ENCODE measurements at places on chromosomes 11 and 22.

GRCh38 chr11:44493383-44493782 is 72.1 kb upstream of the CD82 start:
- no peak for DNase-seq

DNA sequence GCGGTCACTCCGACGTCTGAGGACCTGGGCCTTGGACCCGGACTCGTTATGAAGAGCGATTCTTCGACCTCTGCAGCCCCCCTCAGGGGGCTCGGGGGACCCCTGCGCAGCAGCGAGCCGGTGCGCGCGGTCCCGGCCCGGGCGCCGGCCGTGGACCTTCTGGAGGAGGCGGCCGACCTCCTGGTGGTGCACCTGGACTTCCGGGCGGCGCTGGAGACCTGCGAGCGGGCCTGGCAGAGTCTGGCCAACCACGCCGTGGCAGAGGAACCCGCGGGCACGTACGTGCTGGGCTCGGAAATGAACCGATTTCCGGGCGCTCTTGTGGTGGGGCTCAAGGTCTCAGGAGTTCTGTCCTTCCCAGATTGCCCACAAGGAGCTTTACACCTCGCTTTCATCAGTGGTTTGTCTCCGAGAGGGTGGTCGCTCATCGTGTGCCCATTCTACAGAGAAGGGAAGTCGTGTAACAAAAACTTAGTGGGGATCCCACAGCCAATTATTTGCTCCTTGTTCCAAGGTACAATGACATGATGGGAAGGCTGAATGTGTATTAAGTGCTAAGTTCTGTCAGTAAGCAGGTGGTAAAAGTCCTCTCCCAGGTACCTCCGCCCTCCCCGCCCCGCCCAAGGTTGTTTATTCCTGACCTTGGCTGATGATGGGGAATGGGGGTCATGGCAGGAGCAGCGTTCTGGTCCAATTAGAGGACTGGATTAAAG is 695 bp downstream of the PEX26 start:
- DNase-seq: peak; percentile 64

- DNase-seq: peak; percentile 48
These were observed 41.2 kb downstream of the IGLL5 start for GRCh38 chr22:22928666-22929380.

DNA sequence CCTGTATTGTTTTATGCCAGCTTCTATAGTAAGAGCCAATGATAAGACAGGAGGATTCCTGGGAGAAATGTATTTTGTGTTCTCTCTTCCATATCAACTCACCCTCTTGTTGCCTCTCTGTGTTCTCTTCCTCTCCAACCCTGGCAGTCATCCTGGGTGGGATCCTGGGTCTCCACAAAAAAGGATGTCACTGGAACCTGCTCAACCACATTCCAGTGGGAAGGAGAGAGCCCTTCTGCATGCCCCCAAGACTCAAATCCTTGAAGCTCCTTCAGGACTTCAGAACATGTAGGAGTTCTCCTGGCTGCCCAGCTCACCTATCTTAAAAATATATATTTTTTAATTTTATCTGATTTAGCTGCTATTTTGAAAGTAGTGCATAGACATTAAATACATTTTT is 26.1 kb downstream of the APOL6 start:
- DNase-seq: no peak

DNA sequence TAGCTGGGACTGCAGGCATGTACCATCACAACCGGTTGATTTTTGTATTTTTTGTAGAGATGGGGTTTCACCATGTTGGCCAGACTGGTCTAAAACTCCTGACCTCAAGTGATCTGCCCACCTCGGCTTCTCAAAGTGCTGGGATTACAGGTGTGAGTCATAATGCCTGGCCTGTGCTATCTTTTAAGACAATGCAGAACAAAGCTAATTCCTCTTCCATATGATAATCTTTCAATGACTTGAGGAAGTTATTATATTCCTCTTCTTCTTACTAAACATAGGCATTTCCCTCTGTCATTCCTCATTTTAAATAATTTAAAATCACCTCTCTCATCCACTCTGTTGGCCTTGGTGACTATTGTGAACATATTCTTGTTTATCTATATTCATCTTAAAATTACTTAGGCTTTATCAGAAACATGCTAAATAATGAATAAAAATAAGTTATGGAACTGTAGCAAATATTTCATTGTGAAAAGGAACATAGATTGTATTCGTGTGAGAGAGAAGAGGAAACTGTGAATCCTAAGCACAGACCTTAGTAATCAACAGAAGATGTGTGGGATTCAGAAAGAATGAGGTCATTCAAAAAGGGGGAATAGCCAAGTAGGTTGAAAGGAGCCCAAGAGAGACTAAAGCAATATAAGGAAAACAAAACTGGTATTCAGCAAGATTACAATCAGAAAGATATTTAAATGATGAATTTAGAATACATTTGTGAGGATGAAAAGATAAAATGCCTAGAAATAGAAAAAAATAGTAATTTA is 269.4 kb downstream of the TTC28 start:
- no peak for DNase-seq

DNA sequence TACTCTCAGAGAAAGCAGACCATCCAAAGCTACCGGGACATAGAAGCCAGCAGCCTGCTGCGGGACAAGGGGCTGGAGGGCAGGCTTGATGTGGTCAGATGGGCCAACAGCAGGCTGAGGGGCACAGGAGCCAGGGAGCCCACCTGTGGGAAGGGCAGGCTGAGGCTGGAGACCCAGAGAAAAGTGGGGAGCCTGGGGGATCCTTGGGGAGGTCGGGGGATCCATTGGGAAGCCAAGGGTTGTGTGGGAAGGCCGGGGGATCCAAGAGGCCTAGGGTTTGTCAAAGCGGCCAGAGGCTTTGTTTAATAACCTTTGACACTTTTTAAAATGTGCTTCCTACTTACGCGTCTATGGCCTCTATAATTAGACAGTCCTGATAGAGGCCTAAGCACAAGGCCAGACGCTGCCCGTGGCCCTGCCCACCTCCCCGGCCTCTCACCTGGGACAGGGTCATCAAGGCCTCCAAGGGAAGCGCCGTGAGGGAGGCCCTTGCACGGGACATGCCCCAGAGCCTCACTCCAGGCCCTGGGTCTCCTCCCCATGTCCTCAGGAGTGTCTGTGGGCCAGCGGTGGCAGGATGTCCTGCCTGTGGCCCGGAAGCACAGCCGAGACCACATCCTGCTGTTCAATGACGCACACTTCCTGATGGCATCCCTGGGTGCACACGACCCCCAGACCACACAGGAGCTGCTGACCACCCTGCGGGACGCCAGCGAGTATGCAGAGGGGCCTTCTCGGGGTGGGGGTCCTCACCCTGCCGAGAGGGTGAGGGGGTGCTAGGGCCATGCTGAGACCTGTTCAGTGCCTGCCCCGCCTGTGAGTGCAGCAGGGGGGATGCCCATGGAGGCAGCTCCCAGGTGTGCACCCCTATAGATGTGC is 8.6 kb upstream of the GTSE1 start:
- DNase-seq: peak; percentile 62

DNA sequence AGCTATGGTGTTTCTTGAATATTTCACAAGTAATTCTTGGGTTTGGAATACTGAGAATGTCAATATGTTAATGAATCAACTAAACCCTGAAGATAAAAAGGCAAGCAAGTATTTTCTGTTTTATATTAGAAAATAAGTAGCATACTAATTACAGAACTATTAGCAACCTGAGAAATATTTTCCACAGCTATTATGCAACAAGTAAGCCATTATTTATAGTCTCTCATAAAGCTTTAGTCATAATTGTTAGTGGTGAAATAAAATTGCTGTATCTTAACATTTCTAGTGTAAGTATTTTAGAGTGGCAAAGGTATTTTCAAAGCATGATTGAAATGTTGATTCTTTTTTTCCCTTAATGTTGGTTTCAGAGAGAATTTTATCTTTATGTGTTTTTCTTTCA is 53.3 kb downstream of the FAR1 start:
- DNase-seq: no peak

- DNase-seq: no peak
These were observed 35.3 kb downstream of the PPM1F start for GRCh38 chr22:21917181-21917958.

GRCh38 chr11:19890308-19890707 is 177.7 kb downstream of the NAV2 start:
- DNase-seq: no peak

GRCh38 chr11:9015677-9016076 is 11.9 kb upstream of the NRIP3 start:
- peak; percentile 42 for DNase-seq

GRCh38 chr22:44192816-44193534 is 12.2 kb downstream of the PARVG start:
- no peak for DNase-seq

DNA sequence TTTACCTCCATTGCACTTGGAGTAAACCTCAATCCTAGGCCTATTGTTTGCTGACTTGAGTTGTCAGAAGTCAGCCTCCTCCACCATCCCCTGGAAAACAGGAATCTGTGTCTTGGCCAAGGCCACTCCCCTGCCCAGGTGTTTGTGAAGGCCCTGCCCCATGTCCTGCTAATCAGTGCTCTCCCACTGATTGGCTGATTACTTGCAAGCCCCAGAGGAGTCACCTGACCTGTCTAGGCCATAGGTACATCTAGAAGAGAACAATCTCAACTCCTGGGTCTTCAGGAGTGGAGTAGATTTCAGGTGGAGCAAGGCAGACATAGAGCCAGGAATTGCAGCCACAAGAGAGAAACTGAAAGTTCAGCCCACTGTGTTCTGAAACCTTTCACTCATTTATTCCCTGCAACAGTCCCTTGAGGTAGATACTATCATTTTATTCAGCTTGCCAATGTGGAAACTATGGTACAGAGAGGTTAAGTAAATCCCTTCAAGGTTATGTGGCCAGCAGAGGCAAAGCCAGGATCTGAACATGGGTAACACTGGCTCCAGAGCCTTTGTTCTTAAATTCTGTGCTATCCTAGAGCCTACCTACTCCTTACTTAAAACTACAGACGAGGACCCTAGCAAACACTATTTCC is 10.4 kb downstream of the OAF start:
- peak; percentile 73 for DNase-seq

DNA sequence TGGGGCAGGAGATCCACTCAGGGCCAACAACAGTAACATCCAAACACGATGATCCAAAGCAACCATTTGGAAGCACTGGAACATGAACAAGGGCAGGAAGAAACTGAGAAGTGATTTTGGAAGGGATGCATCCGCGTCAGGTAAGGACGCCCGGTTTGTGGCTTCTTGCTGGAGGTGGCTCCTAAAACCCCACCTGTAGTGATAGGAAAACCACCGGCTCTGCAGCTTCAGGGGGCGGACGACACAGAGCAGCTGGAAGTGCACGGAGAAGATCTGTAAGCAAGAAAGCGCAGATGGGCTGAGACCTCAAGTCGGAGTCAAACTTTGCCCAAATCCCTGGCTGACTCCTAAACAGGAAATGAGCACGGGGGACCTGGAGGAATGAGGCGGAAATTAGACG is 1066.1 kb downstream of the BRD1 start:
- no peak for DNase-seq

DNA sequence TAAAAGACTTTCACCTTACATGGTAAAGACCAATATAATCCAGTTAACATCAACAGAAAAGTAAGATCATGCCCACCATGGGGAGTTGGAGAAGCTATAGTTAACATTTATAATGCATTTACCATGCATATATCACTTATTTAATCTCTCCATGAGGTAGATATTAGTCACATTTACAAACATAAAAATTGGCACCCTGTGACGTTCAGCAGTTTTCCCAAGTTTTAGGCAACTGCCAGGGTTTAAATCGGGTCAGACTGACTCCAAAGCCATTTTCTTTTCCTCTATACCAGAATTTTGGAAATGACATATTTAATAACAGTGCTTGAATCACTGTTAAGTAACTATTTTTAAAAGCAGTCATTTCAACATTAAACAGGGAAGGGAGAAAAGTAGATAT is 266.3 kb downstream of the DDX10 start:
- no peak for DNase-seq

DNA sequence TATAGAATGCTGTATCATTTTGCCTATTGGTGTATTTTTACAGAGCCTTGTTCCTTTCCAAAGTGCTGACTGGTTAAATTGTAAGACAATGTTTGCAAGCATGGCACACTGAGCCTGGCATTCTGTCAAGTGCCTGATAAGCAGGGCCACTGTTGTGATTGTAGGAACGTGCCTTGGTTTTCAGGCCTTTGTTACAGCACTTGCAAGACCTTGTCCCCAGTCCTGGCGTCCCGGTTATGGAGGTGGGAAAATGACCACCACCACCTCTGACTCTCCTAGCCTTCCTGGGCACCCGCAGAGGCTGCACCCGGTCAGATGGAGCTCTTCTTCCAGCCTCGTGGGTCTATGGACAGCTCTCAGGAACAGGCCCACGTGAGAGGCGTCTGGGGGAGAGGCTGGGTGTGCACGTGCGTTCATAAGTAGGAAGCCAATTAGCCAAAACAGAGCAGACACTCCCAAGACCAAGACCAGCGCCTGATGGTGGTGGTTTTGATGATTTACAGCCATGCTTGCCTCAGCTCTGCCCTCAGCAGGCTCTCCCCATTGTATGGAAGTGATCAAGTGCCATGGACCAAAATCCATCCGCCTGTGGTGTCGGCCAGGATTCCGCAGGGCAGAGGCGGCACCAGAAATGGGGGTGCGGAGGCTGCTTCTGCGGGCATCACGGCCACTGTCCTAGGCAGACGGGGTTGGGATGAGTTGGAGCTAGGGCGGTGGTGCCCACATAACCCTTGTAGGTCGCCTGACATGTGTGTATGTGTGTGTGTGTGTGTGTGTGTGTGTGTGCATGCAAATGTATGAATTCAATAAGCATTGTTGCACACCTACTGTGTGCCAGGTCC is 89.8 kb downstream of the RTL6 start:
- DNase-seq: no peak

DNA sequence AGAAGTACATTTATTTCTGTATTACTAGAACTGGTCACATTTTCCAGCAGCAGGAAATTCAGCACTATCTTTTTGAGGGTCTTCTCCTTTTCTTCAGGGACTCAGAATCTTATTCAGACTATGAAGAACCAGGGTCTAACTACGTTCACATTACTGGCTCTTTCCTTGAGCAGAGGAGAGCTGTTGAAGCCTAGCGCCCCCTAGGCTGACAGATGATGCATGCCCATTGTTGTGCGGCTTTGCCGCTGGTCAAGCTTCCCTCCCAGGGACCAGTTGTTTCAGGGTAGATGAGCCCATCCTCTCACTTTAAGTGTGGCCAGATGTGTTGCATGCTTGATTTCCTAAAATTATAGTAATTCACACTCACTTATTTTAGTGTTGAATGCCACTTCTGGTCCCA is 168.2 kb upstream of the PDGFD start:
- DNase-seq: peak; percentile 38

GRCh38 chr11:130560000-130560780 is 111.7 kb downstream of the ADAMTS15 start:
- no peak for DNase-seq

DNA sequence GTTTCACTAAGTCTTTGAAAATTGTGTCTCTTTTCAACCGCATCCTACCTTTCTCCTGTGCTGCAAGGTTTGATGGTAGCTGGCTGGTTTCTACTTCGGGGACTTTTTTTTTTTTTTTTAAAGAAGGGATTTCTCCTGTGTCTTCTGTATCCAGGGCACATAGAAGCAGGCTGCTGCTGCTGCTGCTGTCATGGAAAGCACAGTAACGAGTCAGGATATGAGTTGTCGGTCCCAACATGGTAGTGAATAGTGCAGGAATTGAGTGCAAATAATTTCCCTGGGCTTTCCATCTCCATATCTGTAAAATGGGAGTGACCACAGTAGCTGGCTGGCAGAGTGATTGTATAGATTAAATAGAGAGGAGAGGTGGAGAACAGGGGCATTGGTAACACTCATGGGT is 118.3 kb upstream of the NAV2 start:
- DNase-seq: no peak
